ENCODE measurements at places on chromosomes 12 and 14.

- no peak for DNase-seq
These were observed 49.5 kb downstream of the BEGAIN start for GRCh38 chr14:100537446-100538350.

DNA sequence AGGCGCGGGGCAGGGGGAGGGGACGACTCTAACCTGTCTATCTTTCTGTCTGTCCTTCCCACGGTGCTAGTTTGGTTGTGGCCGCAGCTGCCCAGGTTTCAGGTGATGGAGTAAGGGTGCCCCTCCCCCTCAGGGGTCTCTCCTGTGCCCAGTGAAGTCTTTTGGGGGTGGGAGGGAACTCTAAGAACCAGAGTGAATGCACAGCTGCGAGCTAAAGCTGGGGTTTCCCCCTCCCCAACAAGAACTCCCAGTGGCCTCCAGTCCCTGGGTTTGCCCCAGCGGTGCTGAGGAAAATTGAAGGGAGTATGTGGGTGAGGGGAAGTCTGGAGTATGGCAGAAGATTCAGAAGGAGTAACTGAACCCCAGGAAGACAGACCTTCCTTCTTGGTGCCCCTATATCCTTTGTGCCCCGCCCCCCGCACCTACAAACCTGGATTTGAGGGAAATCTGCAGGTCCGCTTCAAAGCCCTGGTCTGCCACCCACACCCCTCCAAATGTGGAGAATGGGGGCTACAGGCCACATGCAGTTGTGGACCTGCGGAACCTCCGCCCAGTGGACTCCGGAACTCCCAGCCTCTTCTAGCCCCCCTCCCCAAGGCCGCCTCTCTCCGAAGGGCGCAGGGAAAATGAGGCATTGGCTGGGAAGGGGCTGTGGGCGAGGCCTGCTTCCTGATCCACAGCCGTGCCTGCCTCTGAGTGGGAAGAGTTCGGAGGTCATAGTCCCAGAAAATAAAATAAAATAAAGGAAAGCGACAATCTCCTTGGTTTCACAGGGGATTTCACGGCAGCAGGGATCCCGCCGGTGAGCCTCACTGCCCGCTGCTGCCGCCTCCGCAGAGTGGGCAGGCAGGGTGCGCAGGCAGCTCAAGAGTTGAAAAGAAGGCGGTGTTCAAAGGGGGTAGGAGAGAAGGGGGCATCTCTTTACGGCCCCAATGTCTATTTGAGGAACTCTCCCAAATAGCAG, 3.4 kb upstream of the HOXC9 start:
- no peak for DNase-seq

GRCh38 chr12:90979951-90980350, 24.8 kb downstream of the EPYC start:
- DNase-seq = no peak

- DNase-seq = no peak
These were observed 499.2 kb downstream of the CCER1 start for GRCh38 chr12:90455756-90456155.

DNA sequence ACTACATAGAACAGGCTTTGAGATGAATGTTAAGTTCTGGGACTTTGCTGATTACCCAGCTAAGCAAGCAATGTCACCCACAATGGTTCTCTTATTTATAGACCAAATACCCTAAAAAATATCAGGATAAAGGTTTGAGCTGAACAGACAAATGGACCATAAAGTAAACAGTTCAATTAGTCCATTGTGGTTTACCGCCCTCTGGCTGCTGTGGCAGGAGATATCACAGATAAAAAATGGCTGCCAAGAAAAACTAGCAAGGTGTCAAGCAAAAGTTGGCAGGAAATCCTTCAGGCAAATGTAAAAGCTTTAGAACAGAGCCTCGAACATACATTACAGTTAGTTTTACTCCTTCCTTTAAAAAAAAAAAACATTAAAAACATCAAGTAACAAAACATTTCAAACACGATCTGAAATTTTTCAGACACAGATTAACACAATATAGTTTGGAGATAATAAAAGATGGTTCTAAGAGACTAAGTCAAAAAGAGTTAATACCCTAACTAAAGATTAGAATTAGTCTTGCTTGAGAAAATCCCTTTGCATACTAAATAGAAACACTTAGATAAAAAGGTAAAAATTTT, 41.3 kb downstream of the MED13L start:
- peak; percentile 30 for DNase-seq

DNA sequence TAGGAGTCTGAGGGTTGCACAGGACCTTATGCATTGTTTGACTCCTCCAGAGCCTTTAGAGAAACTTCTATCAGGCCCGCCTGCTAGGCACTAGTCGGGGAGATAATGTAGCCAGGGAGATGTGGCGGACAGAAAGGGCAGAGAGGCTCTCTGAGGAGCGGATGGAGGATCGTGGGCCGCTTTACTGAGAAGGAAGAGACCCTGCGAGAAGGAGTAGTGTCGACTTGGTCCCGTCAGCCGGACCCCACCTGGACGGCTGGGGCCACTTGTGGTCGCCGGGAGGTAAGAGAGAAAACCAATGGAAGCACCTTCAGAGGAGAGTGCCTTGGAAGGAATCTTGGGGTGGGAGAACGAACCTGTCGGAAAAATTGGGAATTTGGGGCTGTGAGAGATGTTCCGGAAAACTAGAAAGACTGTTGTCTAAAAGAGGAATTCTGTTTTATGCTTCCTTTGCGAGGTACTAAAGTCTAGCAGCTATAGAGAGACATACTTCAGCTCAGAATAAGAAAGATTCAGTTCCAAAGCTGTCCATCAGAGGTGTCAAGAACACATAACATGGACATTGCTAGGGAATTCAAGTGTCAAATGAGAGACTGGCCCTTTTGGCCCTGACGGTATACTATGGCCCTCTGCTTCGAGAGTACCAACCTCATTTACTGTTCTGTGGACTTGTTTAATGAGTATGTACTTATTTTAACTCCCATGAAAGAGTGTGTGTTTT, 660 bp upstream of the MCRS1 start:
- DNase-seq = no peak

- DNase-seq = no peak
These were observed 95.1 kb downstream of the CAND1 start for GRCh38 chr12:67364228-67364627.

DNA sequence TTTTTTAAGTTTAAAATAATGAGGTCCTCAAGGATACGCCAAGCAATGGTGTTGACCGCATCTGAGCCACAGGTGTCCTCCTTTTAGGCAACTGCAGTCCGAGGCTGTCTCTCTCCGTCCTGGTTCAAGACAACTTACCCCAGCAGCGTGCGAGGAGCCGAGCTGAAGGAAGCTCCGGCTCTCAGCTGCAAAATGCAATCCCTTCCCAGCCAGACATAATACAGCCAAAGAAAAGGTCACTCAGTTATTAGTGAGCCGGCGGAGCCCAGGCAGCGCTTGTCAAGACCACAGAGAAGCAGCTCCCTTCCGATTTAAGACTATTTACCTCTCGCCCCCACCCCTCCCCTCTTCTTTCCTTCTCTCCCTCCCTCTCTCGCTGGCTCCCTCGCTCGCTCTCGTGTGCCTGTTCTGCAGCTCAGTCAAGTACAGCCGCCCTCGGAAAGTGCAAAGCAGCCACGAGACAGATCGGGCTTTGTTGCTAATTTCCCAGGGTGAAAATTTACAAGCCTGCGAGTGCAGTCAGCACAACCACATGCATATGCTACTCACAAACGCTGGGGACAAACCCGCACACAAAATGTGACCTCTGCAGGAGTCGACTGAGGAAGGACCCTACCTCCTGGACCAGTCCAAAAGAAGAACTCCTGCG, 363 bp upstream of the LMO3 start:
- DNase-seq = no peak

- DNase-seq = no peak
These were observed 225.8 kb downstream of the C12orf42 start for GRCh38 chr12:103269946-103270345.

GRCh38 chr12:56169229-56169759, 11.1 kb downstream of the MYL6 start:
- no peak for DNase-seq

DNA sequence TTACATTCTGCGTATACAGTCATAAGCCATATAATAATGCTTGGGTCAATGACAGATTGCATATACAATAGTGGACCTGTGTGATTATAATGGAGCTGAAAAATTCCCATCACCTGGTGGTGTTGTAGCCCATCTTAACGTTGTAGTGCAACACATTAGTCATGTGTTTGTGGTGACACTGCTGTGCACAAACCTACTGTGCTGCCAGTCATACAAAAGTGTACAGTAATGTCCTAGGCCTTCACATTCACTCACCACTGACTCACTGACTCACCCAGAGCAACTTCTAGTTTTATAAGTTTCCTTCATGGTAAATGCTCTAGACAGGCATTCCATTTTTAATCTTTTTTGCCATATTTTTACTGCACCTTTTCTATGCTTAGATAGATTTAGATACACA, 194.8 kb upstream of the SEL1L start:
- DNase-seq = no peak

GRCh38 chr12:51028126-51028812, 2.1 kb upstream of the SLC11A2 start:
- no peak for DNase-seq

DNA sequence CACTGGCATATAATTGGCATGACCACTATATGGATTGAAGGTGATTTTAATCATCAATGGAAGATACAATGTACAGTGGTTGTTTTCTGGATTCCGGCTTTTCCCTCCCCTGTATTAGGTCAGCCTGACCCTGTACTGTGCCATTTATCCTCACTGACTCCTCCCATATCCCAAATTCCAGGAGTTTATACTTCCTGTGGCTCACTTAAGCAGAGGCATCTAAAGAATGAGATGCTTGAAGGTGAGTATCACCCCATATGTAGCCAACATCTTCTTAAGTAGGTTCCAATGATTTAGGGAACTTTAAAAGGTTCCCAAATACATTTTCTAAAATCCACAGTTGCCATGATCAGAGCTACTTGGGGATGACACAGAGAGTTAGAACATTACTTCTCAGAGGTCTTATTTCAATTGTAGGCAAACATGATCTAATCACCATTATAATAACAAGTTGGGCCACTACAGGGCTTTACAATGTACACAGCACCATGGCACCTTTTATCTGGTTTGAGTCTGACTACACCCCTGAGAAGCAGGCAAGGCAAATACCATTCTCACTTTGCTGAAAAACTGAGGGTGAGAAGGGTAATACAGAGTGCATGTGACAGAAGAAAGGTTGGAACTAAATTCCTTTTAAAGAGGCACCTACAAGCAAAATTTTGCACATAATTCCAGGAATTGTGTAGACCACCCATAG, 212.3 kb upstream of the GARIN6 start:
- DNase-seq = no peak

- DNase-seq = no peak
These were observed 3.5 kb upstream of the PHLDA1 start for GRCh38 chr12:76035045-76035444.

DNA sequence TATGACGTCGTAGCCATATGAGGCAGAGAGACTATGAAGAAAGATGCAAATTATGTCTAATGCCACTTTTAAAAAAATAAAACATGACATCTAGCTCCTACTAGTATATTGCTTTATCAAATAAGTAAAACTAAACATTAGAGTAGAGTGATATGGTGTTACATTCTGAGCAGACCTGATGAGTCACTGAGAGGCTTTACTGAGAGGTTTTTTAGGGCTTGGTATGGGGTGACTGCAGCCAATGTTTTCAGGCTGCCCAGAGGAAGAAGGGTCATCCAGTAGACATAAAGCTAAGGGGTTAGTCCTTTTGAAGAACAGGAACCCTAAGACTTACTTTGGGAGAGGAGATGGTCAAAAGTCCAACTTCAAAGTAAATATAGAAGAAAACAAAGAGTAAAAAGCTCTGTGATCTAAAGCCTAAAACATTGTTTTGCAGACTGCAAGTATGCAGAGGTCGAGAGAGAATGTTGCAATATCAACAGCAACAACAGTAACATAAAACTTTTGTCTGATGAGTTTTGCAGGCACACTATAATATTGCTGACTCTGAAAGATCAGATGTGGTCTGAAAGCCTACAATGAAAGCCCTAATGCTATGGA, 774.7 kb downstream of the TMTC2 start:
- no peak for DNase-seq

GRCh38 chr12:123485756-123486155, 27.8 kb downstream of the SNRNP35 start:
- DNase-seq = no peak

DNA sequence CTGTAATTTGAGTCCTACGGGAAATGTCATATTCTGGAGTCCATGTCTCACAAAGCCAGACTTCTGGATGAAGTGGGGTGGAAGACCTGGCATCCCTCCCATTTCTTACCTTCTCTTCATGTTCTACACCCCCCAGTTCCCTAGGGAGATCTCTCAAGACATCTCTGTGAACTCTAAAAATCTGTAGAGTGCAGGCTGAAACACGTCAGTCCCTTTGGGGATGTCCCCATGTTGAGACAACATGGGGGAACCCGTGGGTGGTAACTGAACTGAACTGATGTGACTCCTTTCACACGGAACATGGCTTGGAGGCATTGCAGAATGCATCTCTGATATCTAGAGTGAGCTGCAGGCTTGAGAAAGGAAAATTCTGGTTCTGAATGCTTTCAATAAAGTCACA, 15.2 kb downstream of the SERPINA12 start:
- DNase-seq = no peak

DNA sequence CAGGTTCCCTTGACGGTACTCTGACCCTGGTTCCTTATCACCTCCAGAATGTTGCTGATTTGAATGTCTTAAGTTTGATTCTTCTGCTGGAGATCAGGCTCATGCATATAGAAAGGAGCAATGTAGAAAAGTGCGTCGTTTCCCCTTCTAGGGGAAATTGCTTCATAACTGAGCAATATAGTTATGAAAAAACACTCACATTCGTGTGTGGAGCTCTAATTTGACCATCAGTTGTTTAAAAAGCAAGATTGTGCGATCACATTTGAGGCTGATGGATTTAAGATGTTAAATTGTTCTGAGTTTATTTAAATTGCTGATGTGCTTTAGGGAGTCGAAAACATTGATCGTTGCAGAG, 19.2 kb downstream of the PELI2 start:
- no peak for DNase-seq

GRCh38 chr12:92300777-92301176, 155.1 kb upstream of the BTG1 start:
- no peak for DNase-seq

DNA sequence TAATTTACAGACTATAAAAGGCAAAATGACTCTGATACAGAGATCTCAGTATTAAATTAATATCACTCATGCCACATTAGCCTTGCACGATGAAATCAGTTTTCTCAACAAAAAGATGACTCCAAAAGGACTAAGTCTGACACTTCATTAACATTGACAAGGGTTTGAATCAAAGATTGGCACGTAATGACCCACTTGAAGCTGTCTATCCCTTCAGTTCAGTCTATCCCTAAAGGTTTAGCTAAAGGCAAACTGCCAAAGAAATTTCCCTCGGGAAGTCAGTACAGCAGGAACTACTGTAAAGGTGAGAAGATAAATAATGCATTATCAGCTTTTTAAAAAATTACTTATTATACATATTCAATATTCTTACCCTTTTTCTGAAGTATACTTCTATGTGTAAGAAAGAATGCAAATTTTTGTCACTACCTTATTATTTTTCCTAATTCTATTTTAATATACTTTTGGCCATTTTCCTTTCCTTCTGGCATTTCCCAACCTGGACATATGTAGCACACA, 127.1 kb downstream of the NELL2 start:
- DNase-seq = no peak

All from stimulated activated CD4-positive, alpha-beta T cell treated with anti-CD3 and anti-CD28 coated beads, Interleukin-12 subunit alpha, Interleukin-12 subunit beta, amount 100 ng/mL, for 4 hours (primary cell).